Stimulated activated CD8-positive, alpha-beta memory T cell treated with anti-CD3 and anti-CD28 coated beads, Interleukin-4, amount 100 ng/mL, for 1 hour (primary cell): ENCODE measurements at places on chromosomes 1 and 21.

DNA sequence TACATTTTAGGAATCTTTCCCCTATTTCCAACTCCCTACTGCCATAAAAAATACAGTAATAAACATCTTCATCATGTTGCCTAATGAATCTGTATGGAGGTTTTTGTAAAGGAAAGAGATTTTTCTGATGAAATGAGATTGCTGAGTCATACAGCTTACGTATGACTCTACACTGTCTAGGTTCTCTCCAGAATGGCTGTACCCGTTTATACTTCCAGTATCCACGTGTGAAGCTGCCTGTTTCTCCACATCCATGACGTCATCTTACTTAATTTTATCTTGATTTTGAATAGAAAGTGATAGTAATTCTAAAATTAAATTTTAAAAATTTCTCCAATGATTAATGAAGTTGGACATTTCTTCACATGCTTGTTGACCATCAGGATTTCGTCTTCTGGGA lies 103.7 kb downstream of the COQ8A start:
- DNase-seq = no peak

GRCh38 chr1:19311931-19312781 lies at the start of the genes AKR7A2 and SLC66A1:
Gene AKR7A2, minus strand, starts transcription at chr1:19312144. Its CDS starts 20 bp downstream, at chr1:19312124.
Gene SLC66A1, plus strand, starts transcription at chr1:19312326. Its CDS starts 5,352 bp downstream, at chr1:19317678.
- peak; percentile 79 for DNase-seq

DNA sequence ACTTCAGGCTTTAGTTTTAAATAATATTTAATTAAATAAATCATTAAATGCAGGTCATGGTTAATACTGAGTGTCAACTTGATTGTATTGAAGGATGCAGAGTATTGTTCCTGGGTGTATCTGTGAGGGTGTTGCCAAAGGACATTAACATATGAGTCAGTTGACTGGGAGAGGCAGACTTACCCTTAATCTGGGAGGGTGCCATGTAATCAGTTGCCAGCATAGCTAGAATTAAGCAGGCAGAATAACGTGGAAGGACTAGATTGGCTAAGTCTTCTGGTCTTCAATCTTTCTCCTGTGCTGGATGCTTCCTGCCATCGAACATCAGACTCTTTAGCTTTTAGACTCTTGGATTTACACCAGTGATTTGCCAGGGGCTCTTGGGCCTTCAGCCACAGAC lies 85.3 kb downstream of the MAP3K21 start:
- DNase-seq = no peak

- DNase-seq = no peak
Measured at GRCh38 chr1:43584204-43584603, 53.5 kb downstream of the PTPRF start.

- no peak for DNase-seq
Measured at GRCh38 chr1:151763990-151764389, 694 bp upstream of the MRPL9 start.

DNA sequence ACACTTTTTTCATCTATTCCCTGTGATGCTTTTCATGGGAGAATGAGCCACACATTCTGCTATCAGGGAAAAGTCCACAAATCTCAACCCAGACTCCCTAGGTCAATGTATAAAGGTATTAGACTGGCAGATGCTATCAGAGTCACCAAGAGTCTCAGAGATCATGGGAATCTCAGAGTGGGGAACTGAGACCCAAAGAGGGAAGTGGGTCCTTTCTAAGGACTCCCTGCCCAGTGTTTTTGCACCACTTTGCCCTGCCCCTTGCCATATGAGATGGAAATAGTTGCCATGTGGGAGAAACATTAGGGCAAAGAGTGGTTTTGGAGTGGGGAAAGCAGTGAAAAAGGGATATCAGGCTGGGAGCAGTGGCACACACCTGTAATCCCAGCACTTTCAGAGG lies 19.1 kb upstream of the AZIN2 start:
- no peak for DNase-seq

- no peak for DNase-seq
Measured at GRCh38 chr1:172726740-172727139, 67.8 kb downstream of the FASLG start.

- DNase-seq = no peak
Measured at GRCh38 chr1:23745515-23745914, 2.2 kb downstream of the ELOA start.

GRCh38 chr1:207565546-207566468 lies 69.8 kb downstream of the CR1 start:
- DNase-seq = no peak

GRCh38 chr1:13662493-13662892 lies 37.5 kb upstream of the PRDM2 start:
- no peak for DNase-seq

GRCh38 chr1:86718786-86719185 lies 14.4 kb downstream of the SH3GLB1 start:
- no peak for DNase-seq

GRCh38 chr1:208778417-208778816 lies 534.2 kb upstream of the PLXNA2 start:
- no peak for DNase-seq

DNA sequence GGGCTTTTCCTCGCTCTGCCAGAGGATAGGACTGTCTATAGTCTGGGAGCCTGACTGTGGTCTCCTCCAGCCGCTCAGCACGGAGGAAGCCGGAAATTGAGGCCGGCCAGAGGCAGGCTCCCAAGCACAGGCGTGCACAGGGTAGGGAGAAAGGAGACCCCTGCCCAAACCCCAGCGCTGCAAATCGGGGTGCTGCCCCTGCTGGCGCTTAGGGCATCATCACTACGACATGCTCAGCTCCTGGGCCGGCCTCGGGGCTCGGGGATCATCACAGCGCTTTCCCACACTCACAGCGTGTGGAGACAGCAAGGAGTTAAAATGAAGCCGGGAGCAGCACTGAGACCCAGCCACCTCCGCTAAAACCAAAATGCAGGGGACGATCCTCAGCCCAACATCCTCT lies 62.8 kb upstream of the ARHGEF16 start:
- DNase-seq = no peak

GRCh38 chr1:38766125-38766524 lies 93.4 kb downstream of the RRAGC start:
- DNase-seq = no peak

DNA sequence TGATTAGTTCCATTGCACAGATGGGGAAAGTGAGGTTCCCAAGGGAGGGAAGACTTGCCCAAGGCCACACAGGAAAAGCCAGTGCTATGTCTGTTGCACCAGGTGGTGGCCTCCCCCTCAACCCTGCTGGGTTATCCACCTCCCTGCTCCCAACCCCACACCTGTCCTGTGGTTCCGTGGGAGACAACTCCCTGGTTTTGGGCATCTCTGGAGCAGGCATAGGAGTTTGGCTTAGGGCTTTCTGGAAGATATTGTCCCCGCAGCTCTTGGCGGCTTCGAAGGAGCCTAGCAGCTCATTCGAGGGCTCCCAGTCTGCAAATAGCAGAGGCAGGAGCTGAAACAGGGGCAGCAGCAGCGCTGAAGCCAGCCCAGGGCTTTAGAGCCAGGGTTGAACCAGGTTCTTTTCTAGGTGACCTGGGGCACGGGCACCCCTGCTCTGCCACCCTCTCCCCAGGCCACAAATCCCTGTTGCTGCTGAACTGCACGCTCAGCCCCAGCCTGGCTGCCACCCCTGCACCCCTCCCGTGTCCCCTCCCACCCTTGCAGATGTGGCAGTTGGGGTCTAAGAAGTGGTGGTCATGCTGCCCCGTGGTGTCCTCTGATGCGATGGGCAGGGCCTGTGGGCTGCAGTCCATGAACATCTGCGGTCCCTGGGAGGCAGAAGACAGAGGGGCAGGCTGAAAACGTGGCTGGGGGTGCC lies 22.1 kb downstream of the SPOCD1 start:
- no peak for DNase-seq

DNA sequence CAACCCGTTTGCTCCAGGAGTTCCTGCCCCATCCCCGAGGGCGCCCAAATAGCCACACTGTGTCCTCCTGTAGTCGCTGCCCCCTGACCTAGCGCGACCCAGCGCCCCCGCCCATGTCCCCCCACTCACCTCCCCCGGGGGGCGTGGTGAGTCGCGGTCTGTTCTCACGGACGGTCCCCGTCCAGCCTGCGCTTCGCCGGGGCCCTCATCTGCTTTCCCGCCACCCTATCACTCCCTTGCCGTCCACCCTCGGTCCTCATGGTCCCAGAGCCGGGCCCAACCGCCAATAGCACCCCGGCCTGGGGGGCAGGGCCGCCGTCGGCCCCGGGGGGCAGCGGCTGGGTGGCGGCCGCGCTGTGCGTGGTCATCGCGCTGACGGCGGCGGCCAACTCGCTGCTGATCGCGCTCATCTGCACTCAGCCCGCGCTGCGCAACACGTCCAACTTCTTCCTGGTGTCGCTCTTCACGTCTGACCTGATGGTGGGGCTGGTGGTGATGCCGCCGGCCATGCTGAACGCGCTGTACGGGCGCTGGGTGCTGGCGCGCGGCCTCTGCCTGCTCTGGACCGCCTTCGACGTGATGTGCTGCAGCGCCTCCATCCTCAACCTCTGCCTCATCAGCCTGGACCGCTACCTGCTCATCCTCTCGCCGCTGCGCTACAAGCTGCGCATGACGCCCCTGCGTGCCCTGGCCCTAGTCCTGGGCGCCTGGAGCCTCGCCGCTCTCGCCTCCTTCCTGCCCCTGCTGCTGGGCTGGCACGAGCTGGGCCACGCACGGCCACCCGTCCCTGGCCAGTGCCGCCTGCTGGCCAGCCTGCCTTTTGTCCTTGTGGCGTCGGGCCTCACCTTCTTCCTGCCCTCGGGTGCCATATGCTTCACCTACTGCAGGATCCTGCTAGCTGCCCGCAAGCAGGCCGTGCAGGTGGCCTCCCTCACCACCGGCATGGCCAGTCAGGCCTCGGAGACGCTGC lies 1.1 kb downstream of the HTR6 start:
- DNase-seq = no peak

- no peak for DNase-seq
Measured at GRCh38 chr1:38498686-38499085, 360.9 kb downstream of the RRAGC start.

DNA sequence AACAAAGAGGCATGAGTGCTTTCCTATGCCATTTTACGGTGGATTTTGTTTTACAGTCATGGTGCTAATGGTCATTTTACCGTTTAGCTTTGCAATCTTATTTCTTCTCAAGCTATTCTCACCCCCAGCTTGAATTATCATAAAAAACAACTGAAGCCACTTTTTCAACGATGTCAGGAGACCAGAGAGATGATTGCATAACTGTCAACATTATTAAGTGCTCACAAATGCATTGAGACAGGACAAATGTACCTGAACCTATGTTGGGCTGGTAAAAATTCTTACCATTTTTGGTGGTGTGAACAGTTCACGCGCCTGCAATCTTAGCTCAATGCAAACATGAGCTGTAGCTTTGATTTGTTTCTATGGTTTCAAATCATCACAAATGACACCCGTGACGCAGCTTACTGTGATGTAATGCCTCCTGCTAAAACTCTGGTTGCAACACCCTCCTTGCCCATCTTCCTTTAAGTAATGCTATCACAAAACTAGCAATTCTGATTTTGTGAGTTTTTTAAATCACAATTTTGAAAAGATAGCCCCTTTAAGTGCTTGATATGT lies 104.4 kb downstream of the UCHL5 start:
- no peak for DNase-seq

DNA sequence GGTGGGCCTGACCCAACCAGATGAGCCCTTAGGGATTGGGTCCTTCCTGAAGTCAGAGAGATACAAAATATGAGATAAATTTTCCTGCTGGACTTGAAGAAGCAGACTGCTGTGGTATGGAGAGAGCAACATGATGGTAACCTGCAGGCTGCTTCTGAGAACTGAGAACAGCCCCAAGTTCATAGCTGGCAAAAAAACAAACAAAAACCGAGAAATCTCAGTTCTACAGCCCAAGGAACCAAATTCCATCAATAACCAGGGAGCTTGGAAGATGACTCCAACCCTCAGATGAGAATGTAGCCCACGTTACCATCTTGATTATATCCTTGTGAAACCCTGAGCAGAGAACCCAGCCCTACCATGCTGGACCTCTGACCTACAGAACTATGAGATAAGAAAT lies 316.2 kb downstream of the ZP4 start:
- no peak for DNase-seq

DNA sequence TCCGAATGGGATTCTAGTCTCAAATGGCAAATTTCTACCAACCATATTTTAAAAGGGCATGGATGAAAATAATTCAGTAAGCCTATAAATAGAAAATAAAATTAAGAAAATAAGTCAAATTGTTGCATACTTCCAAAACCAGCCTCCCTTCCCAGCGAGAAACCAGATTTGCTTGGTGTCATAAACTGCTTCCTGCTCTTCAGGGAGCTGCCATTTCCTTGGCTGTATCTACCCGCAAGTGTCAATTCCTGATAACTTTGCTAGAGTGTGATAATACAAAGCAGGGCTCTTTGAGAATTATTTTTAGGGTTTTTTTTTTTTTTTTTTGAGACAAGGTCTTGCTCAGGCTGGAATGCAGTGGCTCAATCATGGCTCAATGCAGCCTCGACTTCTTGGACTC lies 62.3 kb downstream of the S1PR1 start:
- no peak for DNase-seq

DNA sequence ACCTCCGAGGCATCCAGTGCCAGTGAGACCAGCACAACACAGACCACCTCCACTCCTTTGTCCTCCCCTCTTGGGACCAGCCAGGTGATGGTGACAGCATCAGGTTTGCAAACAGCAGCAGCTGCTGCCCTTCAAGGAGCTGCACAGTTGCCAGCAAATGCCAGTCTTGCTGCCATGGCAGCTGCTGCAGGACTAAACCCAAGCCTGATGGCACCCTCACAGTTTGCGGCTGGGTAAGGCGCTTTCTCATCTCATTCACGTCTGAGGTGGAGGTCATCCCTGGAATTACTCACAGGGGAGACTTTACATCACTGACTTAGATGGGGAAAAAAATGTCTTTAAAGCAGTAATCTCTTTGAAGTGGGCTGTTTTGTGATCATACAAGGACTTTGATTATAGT lies 106.3 kb downstream of the CD247 start:
- DNase-seq = no peak

DNA sequence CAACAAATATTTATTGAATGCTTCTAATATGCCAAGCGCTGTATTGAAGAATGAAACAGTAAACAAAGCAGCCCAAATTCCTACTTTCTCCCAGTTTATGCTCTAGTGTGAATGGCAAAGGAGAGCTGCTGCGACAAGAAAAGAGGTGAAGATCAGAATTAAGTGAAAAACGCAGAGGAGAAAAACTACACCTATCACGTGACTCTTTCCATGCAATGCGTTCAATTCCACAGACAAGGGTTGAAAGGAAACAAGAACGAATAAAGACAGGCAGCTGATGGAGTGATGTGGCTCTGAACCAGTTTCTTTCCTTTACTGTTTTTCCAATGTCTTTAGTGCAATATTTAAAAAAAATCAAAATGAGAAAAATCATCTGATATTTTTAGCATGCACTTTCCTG lies 23.6 kb downstream of the MT1HL1 start:
- DNase-seq = no peak

- no peak for DNase-seq
Measured at GRCh38 chr1:115837740-115838421, 3.0 kb downstream of the NHLH2 start.

DNA sequence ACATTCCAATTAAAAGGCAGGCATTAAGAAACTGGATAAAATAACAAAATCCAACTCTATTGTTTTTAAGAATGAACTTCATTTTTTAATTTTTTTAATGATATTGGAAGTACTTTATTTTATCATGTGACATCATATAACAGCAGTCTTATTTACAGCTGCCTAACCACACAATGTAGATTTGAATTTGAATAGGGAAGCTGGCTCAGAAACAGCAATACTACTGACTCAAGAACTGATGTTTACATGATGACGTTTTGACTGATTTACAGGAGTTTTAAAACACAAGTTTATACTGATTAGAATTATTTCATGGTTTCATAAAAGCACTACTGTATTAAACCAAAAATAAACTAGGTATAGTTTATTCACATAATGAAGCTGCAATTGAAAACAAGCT lies 348.7 kb upstream of the NR5A2 start:
- no peak for DNase-seq

- DNase-seq = no peak
Measured at GRCh38 chr1:32247452-32247851, 430 bp downstream of the FAM167B start.

GRCh38 chr1:201126832-201127754 lies at the start of gene ASCL5:
Gene ASCL5, minus strand, starts transcription at chr1:201127184. Its CDS starts 11,812 bp downstream, at chr1:201115372.
- no peak for DNase-seq
